ENCODE measurements at places on chromosomes 7 and 10.

DNA sequence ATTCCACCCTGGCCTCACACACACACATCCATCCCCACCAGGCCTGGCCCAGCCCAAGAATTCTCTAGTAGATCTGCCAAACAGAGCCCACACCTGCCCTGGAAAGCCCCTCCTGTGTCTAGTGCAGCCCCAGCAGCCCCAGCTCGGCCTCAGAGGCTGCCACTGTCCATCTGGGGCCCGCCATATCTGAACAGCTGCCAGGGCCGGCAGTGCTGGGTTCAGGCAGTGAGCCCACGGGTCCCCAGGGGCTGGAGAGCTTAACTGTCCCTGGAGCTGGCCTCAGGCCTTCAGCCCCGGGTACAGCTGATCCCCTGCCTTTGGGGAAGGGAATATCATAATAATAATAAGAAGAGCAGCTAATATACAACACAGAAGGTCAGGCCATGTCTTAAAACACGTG lies 574 bp downstream of the MYL10 start:
- DNase-seq, result no peak

GRCh38 chr7:15439853-15440252 lies 122.0 kb downstream of the AGMO start:
- no peak for DNase-seq

DNA sequence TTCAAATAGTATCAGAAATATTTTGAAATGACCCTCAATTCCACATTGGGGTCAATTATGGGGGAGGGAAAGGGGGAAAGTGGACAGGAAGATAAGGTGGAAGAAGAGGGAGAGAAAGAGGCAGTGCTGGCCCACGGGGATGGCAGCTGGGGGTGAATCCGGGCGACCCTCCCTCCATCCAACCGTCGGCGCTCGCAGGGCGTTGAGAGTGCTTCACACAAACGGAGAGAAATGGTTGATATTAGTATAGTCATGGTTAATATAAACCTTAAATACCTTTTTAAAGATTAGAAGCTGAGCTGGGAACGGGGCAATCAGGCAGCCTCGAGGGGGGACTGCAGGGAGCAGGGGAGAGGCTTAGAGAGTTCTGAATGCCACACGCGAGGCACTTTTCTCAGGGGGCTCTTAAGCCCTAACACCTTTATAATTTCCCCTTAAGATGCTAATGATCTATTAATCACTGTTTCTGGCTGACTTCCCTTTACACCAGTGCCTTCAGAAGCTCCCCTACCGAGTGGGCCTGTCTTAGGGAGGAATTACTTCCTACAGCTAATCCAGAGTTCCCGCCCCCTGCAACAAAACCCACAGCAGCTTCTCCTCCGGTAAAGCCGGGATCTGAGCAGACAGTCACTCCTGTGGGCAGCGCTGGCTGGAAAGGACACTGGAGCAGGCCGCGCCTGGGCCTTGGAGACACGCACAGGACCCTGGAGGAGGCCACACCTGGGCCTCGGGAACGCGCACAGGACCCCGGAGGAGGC lies 39.5 kb downstream of the PRKAG2 start:
- peak; percentile 44 for DNase-seq

GRCh38 chr10:130498934-130499333 lies 362.7 kb downstream of the GLRX3 start:
- no peak for DNase-seq

DNA sequence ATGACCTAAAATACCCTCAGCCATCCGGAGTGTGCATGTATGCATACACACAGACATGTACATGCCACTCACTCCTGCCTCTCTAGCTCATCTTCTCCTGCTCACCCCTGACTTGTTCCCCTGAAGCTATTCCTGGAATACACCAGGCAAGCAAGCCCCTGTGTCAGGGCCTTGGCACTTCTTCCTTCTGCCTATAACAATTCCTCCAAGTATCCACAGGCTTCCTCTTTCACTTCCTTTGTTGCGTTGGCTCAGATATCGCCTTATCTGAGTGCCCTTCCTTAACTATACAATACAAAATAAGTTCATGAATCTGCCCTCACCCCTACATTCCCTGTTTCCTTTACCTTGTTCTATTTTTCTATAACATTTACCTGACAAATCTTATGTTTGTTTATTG lies 88.8 kb downstream of the NOD1 start:
- no peak for DNase-seq

GRCh38 chr7:92246360-92247101 lies 757 bp downstream of the ANKIB1 start:
- DNase-seq, result peak; percentile 31

All from hepatocyte (in vitro differentiated cells).